CD8-positive, alpha-beta memory T cell (primary cell): ENCODE measurements at places on chromosomes 16 and 17. TPM values are rescaled to one million over a fixed set of nuclear protein-coding genes. Genes with fewer than 3 reads are reported as not detected.
A peak's percentile ranks its signal among the peaks of the same experiment; 100 is the strongest.

TMEM235 gene
- not detected for polyA plus RNA-seq

- peak; percentile 56 for DNase-seq
Observed at GRCh38 chr16:9138731-9139501, 47.5 kb downstream of the HAPSTR1 start.

DNA sequence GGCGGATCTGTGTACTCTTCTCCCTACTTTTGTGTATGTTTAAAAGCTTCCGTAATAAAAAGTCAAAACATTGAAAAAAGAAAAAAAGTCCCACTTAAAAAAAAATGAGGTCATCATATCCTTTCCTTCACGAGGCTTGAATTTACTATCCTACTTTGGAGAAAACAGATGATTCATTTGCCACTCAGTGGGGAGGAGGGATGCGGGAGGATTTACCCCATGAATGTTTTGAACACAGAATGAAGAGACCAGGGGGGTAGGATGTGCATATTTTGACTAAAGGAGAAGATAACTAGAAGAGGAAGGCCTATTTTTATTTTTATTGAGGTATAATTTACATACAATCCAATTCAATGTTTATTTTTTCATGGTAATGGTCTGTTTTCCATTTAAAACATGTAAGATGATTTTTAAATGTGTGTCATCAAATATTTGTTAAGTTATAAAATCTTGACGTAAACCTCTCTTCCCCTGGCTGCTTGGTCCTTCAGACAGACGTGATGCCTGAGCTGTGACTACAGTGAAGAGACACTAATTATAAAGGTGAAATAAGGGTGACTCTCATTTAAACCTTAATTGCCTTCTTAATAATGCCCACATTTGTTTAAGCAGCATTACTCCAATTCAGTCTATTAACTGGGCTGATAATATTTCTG, 135.4 kb upstream of the AXIN2 start:
- DNase-seq: no peak

DNA sequence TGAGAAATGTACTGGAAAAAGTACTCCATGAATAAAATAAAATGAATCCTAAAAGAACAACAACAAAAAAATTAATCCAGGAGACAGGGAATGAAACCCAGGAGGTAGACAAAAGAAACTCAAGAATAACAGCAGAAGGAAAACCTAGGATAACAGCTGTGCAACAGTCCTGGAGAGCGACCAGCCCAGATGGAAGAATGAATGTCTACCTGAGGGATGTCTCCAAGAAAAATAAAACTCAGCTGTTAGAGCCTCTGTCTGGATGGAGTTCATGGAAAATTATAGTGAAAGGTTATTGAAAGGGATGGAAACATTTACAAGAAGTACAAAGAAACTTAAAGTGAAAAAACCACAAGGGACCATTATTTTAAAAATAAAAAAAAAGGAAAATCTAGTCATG, 135.8 kb upstream of the CA10 start:
- no peak for DNase-seq

DNA sequence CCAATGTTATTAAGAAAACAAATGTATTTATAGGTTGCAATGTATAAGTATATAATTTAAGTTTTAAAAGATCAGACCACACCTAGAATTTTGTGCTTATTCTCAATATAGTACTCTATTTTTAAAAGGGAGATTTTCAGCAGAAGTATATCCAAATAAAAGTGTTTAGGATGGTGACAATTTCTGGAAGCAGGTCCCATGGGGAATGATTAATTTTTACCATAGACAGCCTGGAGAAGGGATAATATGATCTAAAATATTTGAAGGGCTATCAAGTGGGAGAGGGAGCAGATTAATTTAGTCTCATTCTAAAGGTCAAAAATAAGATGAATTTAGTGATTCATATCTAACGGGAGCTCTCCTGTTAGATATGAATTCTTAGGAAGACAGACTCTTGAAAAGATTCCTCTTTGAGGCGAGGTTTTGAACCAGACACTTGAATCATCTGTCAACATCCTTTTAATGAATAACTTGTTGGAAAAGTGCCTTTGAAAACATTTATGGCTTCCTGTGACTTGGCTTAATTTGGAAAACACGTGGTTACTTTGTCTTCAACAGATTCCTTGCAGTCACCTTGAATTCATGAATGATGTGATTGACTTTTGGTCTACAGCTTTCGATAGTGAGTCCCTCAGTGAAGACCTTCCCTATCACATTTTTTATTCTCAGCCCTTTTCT, 29.3 kb upstream of the SMIM36 start:
- no peak for DNase-seq

GRCh38 chr17:12634789-12635414, 30.8 kb upstream of the MYOCD start:
- no peak for DNase-seq

DNA sequence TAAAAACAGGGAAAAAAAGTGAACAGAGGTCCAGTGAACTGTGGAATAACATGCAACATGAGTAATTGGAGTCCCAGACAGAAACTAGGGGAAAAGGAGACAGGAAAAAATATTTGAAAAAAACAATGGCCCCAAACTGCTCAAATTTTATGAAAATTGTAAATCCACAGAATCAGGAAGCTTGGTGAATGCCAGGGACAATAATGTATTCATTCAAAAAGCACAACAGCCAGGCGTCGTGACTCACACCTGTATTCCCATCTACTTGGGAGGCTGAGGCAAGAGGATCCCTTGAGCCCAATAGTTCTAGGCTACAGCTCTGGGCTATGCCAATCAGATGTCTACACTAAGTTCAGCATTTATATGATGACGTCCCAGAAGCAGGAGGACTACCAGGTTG, 23.7 kb downstream of the NCOR1 start:
- no peak for DNase-seq

GRCh38 chr16:87389245-87389644, 2.9 kb upstream of the MAP1LC3B start:
- no peak for DNase-seq

DNA sequence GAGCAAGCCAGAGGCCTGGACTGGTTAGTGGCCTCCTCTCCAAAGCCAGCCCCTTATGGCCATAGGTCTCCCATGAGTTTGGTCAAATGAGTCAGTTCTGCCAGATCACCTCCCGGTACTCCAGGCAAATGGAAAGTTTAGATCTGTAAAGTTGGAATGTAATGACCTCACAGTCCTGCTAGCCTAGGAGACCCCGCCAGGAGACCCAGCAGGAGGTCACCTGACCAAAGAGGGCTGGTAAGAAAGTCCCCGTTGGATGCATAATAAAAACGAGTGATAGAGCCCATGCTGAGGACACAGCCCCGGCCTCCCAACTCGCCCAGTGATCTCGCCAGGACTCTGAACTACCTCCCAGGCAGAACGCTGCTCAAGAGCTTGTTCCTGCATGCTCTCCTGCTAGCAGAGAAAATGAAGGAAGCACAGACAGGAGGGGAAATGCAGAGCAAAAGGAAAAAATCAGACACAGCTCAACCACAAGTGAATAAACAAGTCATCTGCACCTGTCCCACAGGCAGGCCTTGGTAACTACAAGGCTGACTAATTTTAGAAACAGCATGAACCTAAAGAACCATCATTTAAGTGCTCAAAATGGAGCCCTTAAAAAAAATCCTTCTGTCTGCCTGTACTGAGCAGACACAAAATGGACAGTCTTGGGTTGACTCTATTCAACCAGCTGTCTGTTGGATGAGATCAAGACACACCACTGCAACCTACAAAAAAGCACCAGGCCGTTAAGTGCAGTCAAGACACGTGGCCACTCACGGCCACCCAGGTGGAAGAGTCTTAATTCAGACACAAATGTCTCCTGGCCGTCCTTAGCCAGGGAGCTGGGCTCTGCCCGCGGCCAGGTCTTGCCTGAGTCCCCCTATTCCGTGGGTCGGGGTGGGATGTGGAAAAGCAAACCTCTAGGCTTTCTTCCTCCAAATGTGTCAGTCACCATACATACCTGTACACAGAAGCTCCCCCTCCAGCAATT, 9.2 kb downstream of the CDIP1 start:
- DNase-seq: no peak

- no peak for DNase-seq
Observed at GRCh38 chr17:57721967-57722703, 23.0 kb downstream of the CCDC182 start.

DNA sequence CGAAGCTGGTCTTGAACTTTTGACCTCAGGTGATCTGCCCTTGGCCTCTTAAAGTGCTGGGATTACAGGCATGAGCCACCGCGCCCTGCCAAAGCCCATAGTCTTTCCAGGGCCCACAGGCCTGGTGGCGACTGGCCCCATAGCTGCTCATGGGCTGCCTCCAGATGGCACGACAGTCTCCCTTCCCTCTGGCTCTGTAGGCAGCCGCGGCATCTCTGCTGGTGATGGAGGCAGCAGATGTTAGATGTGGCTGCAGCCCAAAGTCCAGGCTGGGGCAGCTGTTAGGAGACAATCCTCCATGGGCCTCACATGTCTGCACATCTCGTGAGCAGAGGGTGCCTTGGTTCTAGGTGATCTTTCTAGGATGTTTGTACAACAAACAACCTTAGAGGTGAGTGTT, 69.7 kb upstream of the DNAJA2 start:
- DNase-seq: no peak

DNA sequence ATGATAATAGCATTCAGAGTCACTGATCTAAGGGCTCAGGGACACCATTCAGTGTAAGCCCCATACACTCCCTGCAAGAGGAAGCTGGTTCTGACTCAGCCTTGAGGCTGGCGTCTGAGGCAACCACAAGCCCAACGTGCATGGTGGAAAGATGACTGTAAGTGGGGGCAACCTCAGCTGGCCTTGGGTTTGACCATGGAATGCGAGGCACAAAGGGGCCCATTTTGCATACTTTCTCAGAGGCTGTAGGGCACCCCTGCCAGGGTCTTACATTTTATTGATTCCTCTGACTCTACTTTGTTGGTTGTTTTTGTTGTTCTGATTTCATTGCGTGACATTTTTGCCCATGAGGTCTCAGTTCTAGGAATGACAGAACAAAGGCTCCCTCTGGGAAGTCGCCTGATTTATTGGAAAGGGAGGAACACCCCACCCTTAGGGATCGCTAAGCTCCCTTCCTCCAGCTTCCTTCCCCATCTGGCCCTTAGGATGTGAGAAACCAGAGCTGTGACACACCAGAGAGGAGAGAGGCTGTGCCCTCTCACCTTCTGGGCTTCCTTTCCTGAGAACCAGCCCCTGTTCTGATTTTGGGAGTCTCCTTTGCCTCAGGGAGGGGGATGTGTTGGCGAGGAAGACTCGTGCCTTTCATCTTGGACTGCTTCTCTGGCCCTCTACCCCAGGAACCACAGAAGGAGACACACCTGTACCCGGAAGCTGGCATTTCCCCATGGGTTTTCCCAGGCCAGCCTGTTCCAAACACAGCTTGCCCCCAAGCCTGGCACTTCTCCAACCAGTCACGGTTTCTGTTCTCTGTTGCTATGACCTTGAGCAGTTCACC, 5.6 kb upstream of the CIITA start:
- peak; percentile 18 for DNase-seq
